ENCODE measurements at places on chromosomes 12 and 14.

GRCh38 chr14:72708708-72709475 lies 185.0 kb downstream of the DPF3 start:
- DNase-seq = no peak

GRCh38 chr12:82028772-82029171 lies 269.6 kb upstream of the PPFIA2 start:
- DNase-seq = no peak

GRCh38 chr12:26701604-26702215 lies 131.3 kb downstream of the ITPR2 start:
- no peak for DNase-seq

DNA sequence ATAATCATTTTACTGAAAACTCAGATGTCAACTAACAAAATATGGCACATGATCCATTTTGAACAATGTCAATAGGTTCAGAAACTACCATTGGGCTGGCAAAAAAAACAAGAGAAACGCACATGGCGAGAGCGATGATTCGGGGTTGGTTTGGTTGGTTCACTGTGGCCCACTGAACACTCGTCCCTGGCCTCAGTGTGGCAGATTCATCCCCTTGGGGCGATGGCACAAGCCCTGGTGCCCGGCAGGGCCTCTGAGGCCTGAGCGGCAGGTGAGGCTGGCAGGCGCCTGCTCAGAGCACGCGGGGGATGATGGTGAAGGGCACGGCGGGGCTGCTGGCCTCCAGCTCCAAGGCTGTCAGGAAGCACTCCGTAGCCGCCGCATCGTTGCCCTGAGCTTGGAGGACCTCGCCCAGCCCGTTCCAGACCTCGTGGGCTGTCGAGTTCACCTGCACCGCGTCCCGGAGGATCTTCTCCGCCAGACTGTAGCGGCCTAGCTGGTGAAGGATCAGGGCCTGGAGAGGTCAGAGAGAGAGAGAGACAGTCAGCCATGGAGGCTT lies 144.3 kb downstream of the CALM1 start:
- DNase-seq = no peak

GRCh38 chr14:78253986-78254385 lies 83.8 kb downstream of the NRXN3 start:
- DNase-seq = no peak

- peak; percentile 69 for DNase-seq
These were observed 282.8 kb downstream of the PAWR start for GRCh38 chr12:79407671-79408622.

DNA sequence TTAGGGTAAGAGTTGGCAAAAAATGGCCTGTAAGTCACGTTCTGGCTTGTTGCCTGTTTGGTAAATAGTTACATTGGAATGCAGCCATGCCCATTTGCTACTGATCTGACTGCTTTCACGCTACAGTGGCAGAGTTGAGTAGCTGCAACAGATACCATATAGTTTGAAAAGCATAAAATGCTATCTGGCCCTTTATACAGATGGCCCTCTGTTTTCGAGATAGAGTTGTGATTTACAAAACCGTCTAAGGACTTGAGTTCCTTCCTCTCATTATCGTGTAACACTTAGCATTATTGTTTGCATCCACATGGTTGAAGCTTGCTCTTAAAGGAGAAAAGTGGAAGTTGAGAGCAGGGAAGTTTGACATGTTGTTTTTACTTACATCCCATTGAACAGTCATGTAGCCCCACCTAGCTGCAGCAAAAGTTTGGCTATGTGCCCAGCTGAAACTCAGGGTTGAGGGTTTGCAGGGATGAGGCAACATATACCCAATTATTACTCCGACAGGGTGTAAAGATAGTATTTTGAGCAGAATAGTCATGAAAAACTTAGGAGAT lies 11.3 kb upstream of the SCFD1 start:
- peak; percentile 74 for DNase-seq

GRCh38 chr12:77795699-77796098 lies 35.0 kb upstream of the NAV3 start:
- DNase-seq = no peak

DNA sequence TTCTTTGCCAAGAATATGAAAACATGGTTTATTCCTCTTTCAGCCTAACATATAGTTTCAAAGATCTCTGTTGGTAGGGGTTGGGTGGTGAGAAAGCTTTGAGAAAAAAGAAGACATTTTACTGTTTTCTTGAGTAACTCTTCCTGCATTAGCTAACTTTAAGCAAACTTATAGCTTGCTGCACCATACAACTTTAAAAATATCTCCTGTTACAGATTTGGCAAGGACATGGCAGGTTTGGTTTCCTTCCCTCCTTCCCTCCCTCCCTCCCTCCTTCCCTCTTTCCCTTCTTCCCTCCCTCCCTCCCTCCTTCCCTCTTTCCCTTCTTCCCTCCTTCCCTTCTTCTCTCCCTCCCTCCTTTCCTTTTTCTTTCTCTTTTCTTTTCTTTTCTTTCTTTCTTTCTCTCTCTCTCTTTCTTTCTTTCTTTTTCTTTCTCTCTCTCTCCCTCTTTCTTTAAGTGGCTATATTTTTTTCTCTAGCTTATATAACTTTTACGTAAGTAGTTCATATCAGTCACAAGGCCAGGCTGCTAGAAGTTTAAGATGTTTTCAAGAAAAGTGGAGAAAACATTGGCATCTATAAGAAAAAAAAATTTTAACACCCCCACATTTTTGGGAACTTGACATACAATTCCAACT lies 26.0 kb upstream of the ANO6 start:
- no peak for DNase-seq

Data from transverse colon (tissue), 4 donors.